Esophagus muscularis mucosa (tissue), 4 donors: ENCODE measurements at places on chromosomes 1 and 21. TPM values are rescaled to one million over a fixed set of nuclear protein-coding genes. Genes with fewer than 3 reads are reported as not detected.

- no peak for DNase-seq
Measured at GRCh38 chr21:36166705-36167104, 10.1 kb downstream of the DOP1B start.

GRCh38 chr1:185907246-185907645, 173.1 kb downstream of the HMCN1 start:
- no peak for DNase-seq

- no peak for DNase-seq
Measured at GRCh38 chr1:83077411-83077810, 921.5 kb downstream of the TTLL7 start.

- DNase-seq = no peak
Measured at GRCh38 chr1:193662030-193662429, 475.6 kb upstream of the B3GALT2 start.

- no peak for DNase-seq
Measured at GRCh38 chr1:116350097-116350645, 22.9 kb upstream of the ATP1A1 start.

- no peak for DNase-seq
Measured at GRCh38 chr1:110615548-110616130, 9.5 kb upstream of the KCNA2 start.

- DNase-seq = no peak
Measured at GRCh38 chr1:96562094-96562493, 159.5 kb upstream of the PTBP2 start.

DNA sequence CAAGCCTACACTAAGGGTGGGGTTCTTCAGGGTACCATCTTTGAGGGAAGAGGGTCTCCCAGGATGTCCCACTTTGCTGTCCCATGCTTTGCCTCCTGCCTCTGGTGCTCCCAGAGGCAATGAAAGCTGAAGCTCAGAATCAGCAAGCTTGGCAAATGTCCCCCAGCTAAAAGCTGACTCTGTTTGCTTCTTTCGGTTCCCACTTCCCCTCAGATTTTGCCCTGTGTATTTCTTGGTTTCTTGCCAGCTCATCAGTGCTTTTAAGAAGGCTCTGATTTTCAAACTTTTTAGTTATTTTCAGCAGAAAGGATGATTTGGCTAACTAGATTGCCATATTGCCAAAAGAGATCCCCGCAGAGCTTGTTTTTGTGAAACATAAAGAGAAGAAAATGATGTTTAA, 33.1 kb upstream of the COG2 start:
- DNase-seq = no peak

DNA sequence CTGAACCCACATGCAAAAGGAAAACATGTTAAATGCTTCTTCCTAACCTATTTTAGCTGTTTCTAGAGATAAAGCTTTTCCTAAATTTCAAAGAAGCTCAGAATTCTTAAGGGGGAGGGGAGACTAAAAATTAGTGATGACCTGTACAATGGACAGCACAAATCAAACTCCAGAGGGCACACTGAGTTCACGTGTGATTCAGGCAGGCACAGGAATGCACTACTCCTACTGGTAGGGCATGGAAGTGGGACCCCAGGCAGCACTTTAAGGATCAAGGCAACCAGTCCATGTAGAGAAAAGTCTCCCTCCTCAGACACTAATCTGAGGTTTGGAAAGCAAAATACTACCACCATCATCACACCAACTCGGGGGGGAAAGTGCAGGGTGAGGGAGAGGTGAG, 31.3 kb upstream of the CLCA4 start:
- DNase-seq = no peak

DNA sequence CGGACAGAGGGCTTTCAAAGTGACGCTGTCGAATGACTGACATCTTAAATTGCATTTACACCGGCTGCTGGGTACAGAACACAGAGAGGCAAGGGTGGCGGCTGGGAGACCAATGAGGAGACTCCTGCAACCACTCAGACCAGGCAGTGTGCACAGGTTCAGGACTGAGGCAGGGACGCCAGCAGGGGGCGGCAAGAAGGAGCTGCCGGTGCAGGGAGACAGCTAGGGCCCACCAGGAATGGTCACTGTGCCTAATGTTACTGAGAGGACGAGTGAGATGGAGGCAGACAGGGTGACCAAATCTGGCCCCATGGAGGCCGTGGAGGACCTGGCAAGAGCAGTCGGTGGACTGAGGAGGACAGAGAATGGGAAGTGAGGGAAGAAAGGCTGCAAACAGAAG, 23.5 kb downstream of the GLIS1 start:
- DNase-seq = no peak

- DNase-seq = no peak
Measured at GRCh38 chr1:169009666-169010065, 96.8 kb upstream of the ATP1B1 start.

The NUP133 gene
- total RNA-seq = 37.0 TPM

The LGR6 gene
- 0.78 TPM for total RNA-seq

The NUP210L gene
- total RNA-seq = not detected

The PLD5 gene
- total RNA-seq = 0.58 TPM

The NFASC gene
- 122 TPM for total RNA-seq
